ENCODE measurements at places on chromosomes 1 and 21.

GRCh38 chr21:31443736-31444521 lies 99.9 kb upstream of the TIAM1 start:
- peak; percentile 6 for DNase-seq

GRCh38 chr1:111963985-111964738 lies 25.3 kb downstream of the KCND3 start:
- DNase-seq = no peak

DNA sequence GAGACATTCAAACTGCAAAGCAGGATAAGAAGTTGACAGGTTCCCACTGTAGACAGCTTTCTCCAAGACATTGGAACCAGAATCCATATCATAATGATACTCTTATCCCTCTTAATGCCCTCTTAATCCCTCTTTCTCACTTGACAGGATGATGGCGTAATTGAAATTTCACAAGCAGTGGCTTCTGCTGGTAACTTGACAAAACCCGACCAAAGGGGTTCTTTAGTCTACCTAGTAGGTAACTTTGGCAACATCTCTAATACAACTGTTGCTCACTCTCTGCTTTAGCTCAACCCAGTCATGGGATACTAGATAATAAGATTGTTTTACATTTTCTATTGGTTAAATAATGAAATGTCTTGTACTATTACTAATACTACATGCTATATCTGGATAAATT lies 34.7 kb downstream of the S100A10 start:
- no peak for DNase-seq

DNA sequence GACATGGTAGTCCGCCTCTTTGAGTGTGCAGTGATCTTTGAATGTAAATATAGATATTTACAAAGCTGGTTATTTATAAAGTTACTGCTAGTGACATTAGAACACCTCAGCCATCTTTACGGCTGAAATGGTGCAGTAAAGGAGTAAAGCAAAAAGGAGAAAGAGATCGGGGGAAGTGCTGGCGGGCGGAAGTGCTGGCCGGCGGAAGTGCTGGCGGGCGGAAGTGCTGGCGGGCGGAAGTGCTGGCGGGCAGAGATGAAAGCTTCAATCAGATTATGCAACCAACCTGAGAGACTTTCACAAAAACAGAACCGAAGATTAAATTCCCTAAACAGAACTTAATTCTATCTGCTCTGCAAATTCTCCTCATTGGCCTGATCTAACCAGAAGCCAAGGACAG lies 1.4 kb upstream of the OR14A16 start:
- no peak for DNase-seq

GRCh38 chr21:34129039-34129891 lies 55.9 kb downstream of the MRPS6 start:
- peak; percentile 87 for DNase-seq

- DNase-seq = no peak
These were observed 176.0 kb downstream of the PLPP3 start for GRCh38 chr1:56403321-56403720.

GRCh38 chr1:43572538-43572937 lies 41.9 kb downstream of the PTPRF start:
- no peak for DNase-seq

All from stromal cell of bone marrow (primary cell).